NCI-H1436 treated with DMSO at 0.1 percent for 48 hours (cell line): ENCODE measurements at places on chromosomes 1 and 21.
A peak's percentile ranks its signal among the peaks of the same experiment; 100 is the strongest.

GRCh38 chr1:184253921-184254320 is 132.9 kb upstream of the C1orf21 start:
- DNase-seq = no peak

DNA sequence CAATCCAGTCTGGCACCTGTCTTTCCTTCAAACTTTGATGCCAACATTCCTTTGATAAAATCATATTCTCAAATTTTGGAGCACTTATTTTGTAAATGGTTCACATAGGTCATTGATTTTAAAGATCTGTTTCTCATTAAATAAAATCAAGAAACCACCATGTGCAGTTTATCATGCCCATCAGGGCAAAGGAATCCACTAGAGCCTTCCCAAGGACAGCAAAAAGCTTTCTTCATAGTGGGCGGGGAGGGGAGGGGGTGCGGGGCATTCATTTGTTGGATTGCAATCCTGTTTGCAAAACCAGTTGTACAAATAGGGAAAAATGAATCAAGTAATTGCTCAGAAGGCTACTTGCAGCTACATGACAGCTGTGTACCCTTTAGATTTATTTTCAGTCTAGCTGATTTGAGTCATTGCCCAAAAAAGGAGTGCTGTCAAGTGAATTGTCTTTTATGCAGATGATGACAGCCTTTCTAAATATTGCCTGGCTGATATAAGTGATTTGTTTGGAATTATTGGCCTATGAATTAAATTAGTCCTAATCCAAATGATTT is 23.0 kb downstream of the LRRC8B start:
- DNase-seq = no peak

DNA sequence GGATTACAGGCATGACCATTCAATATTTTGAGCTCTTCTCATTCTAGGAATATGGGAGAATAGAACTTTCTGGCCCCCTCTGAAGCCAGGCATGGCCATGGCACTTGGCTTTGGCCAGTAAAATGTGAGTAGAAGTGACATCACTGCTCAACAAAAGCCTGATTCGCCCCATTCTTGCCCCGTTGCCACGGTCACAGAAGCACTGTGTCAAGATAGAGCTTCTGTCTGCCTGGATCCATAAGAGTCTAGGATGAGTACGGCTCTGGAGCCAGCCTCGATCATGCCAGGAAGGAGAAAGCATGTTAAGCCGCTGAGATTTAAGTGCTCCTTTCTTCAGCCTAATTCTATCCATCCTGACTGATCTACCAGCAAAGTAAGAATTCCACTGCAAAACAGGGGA is 113.1 kb downstream of the TIAM1 start:
- DNase-seq = no peak

GRCh38 chr1:221880182-221880581 is 138.3 kb upstream of the DUSP10 start:
- DNase-seq = no peak

DNA sequence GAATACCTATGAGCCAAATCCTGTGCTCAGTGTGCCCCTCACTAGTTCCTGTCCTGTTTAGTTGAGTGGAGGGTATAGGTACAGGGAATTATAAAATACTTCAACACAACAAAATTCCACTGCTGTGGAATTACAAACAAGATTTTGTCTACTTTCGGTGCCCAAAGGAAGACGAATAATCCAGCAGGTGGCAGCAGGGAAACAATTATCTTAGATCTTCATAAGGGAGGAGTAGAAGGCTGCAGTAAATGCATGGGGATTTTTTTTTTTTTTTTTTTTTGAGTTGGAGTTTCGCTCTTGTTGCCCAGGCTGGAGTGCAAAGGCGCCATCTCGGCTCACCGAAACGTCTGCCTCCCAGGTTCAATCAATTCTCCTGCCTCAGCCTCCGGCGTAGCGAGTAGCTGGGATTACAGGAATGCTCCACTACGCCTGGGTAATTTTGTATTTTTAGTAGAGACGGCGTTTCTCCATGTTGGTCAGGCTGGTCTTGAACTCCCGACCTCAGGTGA is 2.0 kb upstream of the PIP5K1A start:
- DNase-seq = peak; percentile 24

DNA sequence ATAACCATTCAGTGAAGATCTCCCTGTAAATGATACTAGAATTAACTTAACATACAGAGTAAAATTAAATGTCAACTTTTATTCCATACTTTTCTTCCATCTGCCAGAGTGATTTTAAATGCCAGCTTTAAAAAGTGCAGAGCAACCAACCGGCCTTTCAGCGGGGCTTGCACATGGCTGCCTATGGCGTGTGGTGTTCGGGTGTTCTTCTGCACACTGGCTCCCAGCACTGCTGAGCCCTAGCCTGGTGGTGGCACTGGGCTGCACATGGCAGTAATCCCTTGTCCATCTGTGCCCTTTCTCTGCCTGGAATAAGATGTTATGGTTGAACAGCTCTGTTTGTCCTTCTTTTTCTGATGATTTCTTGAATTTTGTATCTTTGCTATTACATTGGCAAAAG is 156.3 kb downstream of the SNX7 start:
- no peak for DNase-seq

GRCh38 chr1:22536506-22536905 is 26.8 kb upstream of the EPHA8 start:
- no peak for DNase-seq

GRCh38 chr1:87178441-87178840 is 150.2 kb upstream of the LMO4 start:
- DNase-seq = no peak

DNA sequence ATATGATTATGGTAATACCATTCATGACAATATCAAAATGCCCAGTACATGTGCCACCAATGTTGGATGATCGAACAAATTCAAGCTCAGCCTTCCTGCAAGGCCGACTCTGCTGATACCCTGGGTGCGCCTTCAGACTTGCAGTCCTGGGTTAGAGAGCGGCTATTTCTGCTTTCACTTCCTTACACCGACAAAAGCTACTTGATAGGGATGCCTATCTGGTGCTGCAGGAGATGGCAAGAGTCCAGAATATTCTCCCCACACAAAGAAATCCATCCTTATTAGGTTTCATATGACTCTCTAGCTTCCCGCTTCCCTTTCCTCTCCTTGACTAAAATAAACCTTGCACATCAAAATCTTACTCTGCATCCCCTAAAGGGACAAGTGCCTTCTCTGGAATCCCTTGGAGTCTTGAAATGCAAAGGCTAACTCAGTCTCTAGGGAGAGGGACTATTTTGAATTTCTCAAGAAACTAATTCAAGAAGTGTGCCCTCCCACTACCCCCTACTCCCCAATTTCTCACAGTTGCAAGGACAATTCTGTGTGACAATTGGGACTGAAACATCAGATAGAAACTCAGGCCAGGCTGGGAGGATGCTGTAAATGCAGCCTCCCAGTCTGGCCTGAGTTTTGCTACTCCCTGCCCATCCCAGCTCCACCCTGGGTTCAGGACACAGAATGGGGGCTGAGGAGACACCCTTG is 103.1 kb upstream of the USP24 start:
- no peak for DNase-seq

DNA sequence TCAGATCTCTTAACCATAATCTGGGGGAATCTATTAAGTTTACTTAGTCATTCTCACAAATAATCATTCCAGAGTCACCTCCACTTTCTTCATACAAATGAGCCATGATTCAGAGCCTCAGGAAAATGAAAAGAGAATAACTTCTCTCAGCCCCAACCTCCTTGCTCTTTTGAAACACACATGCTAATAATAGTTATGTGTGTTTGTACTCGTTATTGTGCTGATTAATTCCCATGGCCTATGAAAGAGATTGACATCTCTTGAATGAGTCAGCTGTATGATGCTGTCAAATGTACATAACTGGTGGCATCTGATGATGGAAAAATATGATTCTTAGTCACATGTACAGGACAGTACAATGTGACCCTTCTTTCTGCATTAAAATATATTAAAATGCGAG is 41.5 kb downstream of the DTL start:
- no peak for DNase-seq
